SJSA1 (cell line): ENCODE measurements at places on chromosomes 7 and 10. TPM values are rescaled to one million over a fixed set of nuclear protein-coding genes. Genes with fewer than 3 reads are reported as not detected.

GRCh38 chr10:6045314-6045848 is 16.8 kb downstream of the IL2RA start:
- peaks cover 3% of the 10 kb centered on the region; the same call in 1 of the 2 replicates for H3K4me1 ChIP-seq
- H3K27me3 ChIP-seq, result peaks cover 14% of the 10 kb centered on the region; the same call in 1 of the 2 replicates
- H3K27ac ChIP-seq, result no peak overlapping the region
- H3K36me3 ChIP-seq, result no peaks in the 10 kb centered on the region

- H3K27ac ChIP-seq, result no peak overlapping the region
- peaks cover 11% of the 10 kb centered on the region for H3K4me1 ChIP-seq
- no peaks in the 10 kb centered on the region for H3K36me3 ChIP-seq
- H3K27me3 ChIP-seq, result no peaks in the 10 kb centered on the region
- DNase-seq, result no peak
Observed at GRCh38 chr10:123096452-123096851, 39.3 kb upstream of the HMX3 start.

DNA sequence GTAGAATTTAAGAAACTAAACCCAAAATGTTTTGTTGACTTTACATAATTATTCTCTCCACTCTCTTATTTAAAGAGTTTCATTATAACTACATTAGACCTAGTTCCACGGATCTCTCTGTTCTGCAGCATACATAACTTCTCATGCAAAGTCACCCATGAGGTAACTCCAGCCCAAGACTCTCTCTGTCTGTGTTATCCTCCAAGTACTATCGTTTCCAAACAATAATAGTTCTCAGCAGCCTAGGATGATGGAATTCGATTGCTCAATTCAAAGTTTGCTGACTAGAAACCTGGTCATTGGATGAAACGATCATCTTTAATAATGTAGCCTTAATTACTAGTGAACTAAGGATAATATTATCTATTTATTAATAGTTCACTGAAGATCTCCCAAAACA is 203.1 kb upstream of the PTN start:
- DNase-seq, result no peak
- H3K4me1 ChIP-seq, result no peaks in the 10 kb centered on the region
- H3K4me3 ChIP-seq, result no peak overlapping the region
- H3K36me3 ChIP-seq, result no peaks in the 10 kb centered on the region
- no peak overlapping the region for H3K27ac ChIP-seq

DNA sequence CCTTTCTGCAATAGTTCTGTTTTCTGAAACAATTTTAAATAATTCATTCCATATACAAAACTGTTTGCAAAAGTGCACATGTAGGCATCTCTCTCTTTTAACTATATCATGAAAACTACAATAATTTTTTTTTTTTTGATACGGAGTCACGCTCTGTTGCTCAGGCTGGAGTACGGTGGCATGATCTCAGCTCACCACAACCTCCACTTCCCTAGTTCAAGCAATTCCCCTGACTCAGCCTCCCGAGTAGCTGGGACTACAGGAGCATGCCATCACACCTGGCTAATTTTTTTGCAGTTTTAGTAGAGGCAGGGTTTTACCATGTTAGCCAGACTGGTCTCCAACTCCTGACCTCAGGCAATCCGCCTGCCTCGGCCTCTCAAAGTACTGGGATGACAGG is 44.0 kb upstream of the SEMA3A start:
- H3K4me3 ChIP-seq, result no peak overlapping the region
- no peak overlapping the region for H3K27ac ChIP-seq
- no peaks in the 10 kb centered on the region for H3K27me3 ChIP-seq
- H3K36me3 ChIP-seq, result no peaks in the 10 kb centered on the region
- DNase-seq, result no peak
- peaks cover 26% of the 10 kb centered on the region for H3K4me1 ChIP-seq

DNA sequence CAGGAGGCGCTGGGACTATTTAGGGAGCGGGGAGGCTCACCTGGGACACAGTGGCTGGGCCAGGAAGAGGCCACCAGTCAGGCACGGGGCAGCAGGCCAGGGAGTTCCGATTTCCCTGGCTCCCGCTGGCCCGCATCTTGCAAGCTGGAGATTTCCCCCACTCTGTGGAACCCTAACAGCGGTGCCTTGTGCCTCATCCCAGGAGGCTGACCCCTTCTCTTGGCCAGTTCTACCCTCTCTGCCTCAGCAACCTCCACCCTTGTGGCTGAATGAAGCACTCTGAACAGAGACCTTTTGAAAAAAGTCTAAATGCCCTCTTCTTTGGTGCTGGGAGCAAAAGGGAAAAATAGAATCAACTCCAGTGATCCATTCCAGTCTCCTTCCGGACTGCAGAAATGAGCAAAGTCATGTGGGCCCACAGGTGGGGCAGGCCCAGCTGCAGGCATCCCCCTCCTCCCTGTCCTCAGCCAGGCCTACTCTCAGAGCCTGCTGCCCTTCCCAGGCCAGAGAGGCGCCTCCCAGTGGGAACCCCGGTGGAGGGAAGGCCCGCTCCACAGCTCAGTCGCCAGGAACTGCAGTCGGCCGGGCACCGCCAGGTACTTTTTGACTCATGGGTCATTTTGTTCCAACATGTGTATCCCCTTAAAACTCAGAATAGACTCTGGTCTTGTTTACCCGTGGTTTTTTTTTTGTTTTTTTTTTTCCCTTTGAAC is 155.5 kb downstream of the ZNF248 start:
- H3K4me1 ChIP-seq, result no peaks in the 10 kb centered on the region
- no peak overlapping the region for H3K4me3 ChIP-seq
- no peak overlapping the region for H3K27ac ChIP-seq
- no peaks in the 10 kb centered on the region for H3K27me3 ChIP-seq

GRCh38 chr10:13100349-13101294 is 659 bp downstream of the OPTN start:
- peak; percentile 50 for DNase-seq
- H3K27me3 ChIP-seq, result no peaks in the 10 kb centered on the region
- peaks cover 24% of the 10 kb centered on the region for H3K36me3 ChIP-seq
- peaks cover 17% of the 10 kb centered on the region for H3K4me1 ChIP-seq
- peak overlapping the region; percentile 98 for H3K4me3 ChIP-seq
- peak overlapping the region; percentile 90 for H3K27ac ChIP-seq

DNA sequence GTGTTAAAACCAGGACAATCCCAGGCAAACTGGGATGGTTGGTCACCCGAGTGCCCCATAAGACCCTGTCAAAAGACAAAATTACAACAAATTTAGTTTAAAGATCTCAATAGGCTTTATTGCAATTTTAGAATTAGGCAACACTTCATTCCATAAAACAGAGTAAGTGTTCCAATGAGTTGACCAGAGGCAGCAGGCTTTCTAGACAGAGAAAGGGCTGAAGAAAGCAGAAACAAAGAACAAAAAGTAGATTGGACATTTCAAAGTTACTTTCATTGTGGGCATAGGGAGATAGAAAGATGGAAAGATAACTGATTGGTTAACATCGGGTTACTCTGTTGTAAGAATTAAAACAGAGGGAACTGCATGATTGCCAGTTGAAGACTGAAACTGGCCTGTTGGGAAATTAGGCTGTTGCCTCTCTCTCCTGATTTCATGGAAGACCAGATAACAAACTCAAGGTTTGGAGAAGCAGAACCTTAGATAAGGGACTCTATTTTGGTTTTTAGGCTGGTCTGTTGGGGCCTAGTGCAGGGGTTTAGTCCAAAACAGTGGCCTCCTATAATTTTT is 36.3 kb downstream of the ENTPD1 start:
- H3K36me3 ChIP-seq, result no peaks in the 10 kb centered on the region
- H3K4me3 ChIP-seq, result no peak overlapping the region
- H3K27ac ChIP-seq, result no peak overlapping the region
- no peaks in the 10 kb centered on the region for H3K27me3 ChIP-seq
- no peak for DNase-seq

GRCh38 chr7:2384354-2385243 is 18.8 kb upstream of the CHST12 start:
- DNase-seq, result no peak
- H3K4me3 ChIP-seq, result no peak overlapping the region
- no peaks in the 10 kb centered on the region for H3K4me1 ChIP-seq
- no peak overlapping the region for H3K27ac ChIP-seq

- peak overlapping the region; percentile 64 for H3K27ac ChIP-seq
- no peak for DNase-seq
- peaks cover 39% of the 10 kb centered on the region for H3K4me1 ChIP-seq
- H3K27me3 ChIP-seq, result no peaks in the 10 kb centered on the region
Observed at GRCh38 chr7:77727527-77727926, 31.3 kb downstream of the RSBN1L start.

The GRID2IP gene
- not detected in 2 replicates for total RNA-seq
